H4 (cell line): ENCODE measurements at places on chromosomes 1 and 21. TPM values are rescaled to one million over a fixed set of nuclear protein-coding genes. Genes with fewer than 3 reads are reported as not detected.

The DISP1 gene
- 2.7 and 3.8 TPM in 2 replicates for total RNA-seq

The PSEN2 gene
- total RNA-seq, result 9.5 and 24.2 TPM in 2 replicates

The UBQLN4 gene
- total RNA-seq, result 23.0 and 24.4 TPM in 2 replicates

The GBP6 gene
- total RNA-seq, result 0.10 TPM in 1 of 2 replicates, not detected in the other

The APOBEC4 gene
- not detected in 2 replicates for total RNA-seq

The C2CD4D gene
- total RNA-seq, result not detected in 2 replicates

The CSMD2 gene
- not detected in 2 replicates for total RNA-seq

The CYP4Z1 gene
- not detected in 2 replicates for total RNA-seq

GRCh38 chr1:167273027-167273800 lies 52.5 kb downstream of the POU2F1 start:
- peak; percentile 90 for DNase-seq

DNA sequence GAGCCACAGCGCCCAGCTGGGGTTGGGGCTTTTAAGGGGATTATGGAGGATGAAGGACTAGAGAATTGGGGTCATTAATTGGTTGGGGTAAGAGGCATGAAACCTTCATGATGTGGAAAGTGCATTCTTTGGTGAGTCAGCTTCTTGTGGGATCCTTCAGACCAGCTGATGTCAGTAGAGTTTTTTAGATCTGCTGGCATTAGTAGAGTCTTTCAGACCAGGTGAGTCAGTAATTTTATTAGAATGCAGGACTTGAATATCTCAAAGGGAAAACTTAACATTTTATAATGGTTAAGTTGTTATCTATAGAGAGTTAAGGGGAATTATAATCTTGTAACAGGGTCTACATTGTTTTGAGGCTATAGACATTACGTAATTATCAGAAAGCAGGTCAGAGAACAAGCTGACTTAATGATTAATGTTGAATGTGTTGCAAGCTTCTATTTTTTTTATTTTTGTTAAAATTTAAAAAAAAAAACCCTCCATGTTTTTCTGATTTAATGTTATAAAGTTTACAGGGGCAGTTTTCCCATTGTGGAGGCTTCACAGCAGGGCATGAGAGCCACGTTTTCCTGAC lies 160.9 kb upstream of the FMN2 start:
- DNase-seq, result no peak

DNA sequence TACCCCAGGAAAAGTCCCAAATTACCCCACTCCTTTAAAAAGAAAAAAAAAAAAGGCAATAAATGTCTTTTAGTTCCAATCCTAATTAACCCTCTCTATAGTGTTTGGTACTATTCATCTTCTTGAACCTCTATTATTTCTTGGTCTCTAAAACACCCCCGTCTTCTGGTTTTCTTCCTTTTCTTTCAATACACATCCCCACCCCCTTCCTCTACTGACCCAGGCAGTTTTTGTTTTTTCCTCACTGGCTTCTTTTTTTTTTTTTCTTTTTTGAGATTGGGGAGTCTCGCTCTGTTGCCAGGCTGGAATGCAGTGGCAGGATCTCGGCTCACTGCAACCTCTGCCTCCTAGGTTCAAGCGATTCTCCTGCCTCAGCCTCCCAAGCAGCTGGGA lies 26.1 kb downstream of the EGLN1 start:
- DNase-seq, result no peak

GRCh38 chr1:22607154-22607553 lies 29.3 kb upstream of the C1QA start:
- DNase-seq, result no peak

- DNase-seq, result no peak
Observed at GRCh38 chr1:49085079-49085478, 308.4 kb upstream of the BEND5 start.

DNA sequence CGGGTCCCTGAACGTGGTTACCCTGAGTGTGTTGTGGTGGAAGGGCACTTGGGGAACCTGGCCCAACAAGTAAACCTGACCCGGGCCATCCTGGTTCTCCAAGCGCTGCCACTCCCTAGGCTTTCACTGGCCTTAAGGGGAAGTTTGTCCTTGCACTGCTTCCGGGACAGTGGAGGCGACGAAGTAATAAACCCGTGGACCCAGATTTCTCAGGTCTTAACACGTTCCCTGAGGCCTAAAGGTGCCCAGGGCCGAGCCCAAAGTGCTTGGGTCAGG lies 261 bp upstream of the CCDC24 start:
- no peak for DNase-seq

- DNase-seq, result peak; percentile 2
Observed at GRCh38 chr1:78519446-78519845, 28.7 kb downstream of the PTGFR start.

DNA sequence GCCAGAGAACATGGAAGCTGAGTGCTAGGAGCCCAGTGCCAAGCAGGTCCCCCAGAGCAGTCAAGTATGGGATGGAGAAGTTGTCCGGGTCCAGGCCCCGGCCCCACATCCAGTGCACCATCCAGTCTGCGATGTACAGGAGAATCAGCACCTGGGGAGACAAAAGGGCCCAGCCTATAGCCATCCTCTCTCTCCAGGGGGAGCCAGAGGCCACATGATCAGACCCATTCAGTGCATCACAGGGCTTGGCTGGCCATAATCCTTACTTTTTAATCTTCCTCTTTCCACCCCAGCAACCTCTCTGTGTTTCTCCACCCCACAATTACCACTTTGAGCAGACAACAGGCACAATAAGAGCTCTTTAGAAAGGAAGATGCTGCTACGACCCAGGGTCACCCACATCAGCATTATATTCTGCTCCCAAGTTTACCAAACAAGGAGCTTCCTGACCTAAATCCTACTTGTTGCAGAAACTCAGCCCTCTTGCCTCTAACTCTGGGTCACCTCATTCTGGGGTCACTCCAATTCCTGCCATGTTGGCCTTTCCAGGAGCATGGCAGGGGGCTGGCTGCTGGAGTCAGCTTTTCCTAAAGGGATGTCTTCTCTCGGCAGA lies 16.4 kb upstream of the RAB29 start:
- no peak for DNase-seq

GRCh38 chr1:7327849-7328248 lies 443.2 kb upstream of the VAMP3 start:
- DNase-seq, result no peak

GRCh38 chr1:211714154-211714553 lies 38.7 kb upstream of the NEK2 start:
- DNase-seq, result no peak

GRCh38 chr21:36347278-36347961 lies 27.4 kb downstream of the MORC3 start:
- no peak for DNase-seq
